ENCODE measurements at places on chromosomes 7 and 10.

GRCh38 chr7:26784118-26784517 is 80.3 kb downstream of the SKAP2 start:
- no peak for DNase-seq

DNA sequence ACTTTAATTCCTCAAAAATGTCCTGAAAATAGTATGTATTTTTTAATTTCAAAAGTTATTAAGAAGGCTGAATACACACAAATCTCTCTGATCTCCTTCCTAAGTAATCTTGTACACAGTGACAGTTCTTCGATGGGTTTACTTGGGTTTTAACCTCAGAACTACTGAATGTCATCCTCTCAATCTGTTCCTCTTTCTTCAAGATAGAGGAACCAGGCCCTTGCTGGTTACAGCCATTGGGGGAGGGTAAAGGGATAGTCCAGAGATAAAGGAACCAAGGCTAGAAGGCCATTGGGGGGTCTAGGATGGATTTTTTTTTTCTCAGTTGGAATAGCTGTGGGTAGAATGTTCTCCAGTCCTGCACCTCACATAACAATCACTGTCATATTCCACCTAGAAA is 224.9 kb downstream of the SKIDA1 start:
- no peak for DNase-seq

GRCh38 chr10:91800756-91801155 is 2.5 kb downstream of the TNKS2 start:
- no peak for DNase-seq

GRCh38 chr7:132225216-132226030 is 350.8 kb downstream of the PLXNA4 start:
- DNase-seq: no peak

- no peak for DNase-seq
These were observed 100.5 kb upstream of the MAGI2 start for GRCh38 chr7:79553811-79554555.

GRCh38 chr10:11176746-11177145 is 159.1 kb downstream of the CELF2 start:
- DNase-seq: peak; percentile 48

- DNase-seq: peak; percentile 66
These were observed 41.4 kb downstream of the COL1A2 start for GRCh38 chr7:94436018-94436604.

DNA sequence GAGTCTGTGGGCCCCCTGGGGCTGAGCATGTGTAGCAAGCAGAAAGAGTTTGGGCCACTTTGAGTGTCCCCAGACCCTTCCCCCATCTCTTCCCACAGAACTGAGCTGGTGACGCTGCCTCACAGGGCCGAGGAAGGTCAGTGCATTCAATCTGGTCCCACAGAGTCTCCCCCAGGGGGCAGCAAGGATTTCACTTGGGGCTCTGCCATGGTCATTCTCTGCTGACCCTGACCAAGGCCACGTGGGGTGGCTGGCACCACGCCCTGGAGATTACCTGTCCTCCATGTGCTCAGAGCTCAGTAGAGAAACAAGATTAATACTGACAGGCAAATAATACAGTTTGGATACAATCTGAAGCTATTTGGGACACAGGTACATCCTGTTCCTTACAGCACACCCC is 30.2 kb downstream of the ADRA2A start:
- no peak for DNase-seq

DNA sequence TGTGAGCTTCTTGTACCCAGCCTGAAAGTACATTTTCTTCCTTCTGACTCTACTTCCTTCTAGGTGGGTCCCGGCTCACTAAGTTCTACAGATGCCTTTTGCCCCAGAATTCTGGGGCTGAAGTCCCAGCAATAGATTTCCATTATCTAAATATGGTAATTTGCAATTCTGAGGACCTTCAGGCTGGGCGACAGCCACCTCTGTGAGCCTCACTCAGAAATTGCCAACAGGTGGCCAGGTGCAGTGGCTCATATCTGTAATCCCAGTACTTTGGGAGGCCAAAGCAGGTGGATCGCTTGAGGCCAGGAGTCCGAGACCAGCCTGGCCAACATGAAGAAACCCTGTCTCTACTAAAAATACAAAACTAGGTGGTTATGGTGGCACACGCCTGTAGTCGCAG is 23.7 kb downstream of the CREM start:
- no peak for DNase-seq

- DNase-seq: no peak
These were observed 24.7 kb downstream of the CELF2 start for GRCh38 chr10:11042357-11042756.

GRCh38 chr10:101881036-101881774 is 37.6 kb upstream of the KCNIP2 start:
- no peak for DNase-seq

All from stimulated activated CD4-positive, alpha-beta T cell treated with anti-CD3 and anti-CD28 coated beads, Interleukin-4, amount 100 ng/mL, for 24 hours (primary cell).